ENCODE measurements at places on chromosomes 6 and 20. TPM values are rescaled to one million over a fixed set of nuclear protein-coding genes. Genes with fewer than 3 reads are reported as not detected.
A peak's percentile ranks its signal among the peaks of the same experiment; 100 is the strongest.

GRCh38 chr20:13546497-13547131 lies 92.1 kb downstream of the TASP1 start:
- DNase-seq: peak; percentile 85

DNA sequence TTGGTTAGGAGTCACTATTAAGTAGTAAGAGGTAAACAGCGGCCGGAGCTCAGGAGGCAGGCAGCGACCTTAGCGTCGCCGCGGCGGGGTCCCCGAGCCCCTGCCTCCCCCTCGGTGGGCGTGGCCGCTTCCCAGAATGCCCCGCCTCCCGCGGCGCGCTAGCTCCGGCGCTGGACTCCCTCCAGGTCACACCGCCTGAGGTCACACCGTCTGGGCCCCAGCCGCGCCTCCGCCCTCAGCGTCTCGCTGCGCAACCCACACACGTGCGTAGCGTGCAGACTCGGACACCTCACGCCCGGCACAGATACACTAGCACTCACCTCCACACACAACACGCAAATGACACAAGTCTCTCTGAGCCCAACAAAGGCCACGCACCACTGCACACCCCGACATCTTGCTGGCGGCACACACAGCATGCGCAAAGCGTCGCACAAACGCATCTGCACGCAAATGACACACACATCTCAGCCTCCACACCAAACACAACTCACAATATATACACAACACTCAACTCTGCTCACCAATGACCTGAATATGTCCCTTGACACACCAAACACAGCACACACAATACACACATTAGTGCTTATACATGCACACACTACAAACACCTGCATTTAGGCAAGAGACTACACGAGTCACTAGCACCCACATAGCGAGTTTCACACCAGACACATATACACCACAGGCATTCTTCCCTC lies 17.6 kb upstream of the CDKN1A start:
- no peak for DNase-seq

- DNase-seq: no peak
Measured at GRCh38 chr6:166104107-166104506, 63.5 kb downstream of the TBXT start.

DNA sequence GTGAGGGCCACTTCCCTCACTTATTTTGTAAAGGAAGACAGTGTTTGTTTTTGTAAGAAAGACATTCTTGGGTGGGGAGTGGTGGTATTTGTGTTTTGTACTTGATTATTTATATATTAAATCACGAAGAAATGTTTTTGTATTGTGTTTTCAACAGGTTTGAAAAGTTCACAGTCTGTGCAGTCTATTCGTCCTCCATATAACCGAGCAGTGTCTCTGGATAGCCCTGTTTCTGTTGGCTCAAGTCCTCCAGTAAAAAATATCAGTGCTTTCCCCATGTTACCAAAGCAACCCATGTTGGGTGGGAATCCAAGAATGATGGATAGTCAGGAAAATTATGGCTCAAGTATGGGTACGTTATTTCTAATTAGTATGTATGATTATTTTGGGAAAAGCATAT lies 137.2 kb downstream of the NCOA3 start:
- DNase-seq: no peak

GRCh38 chr6:2783188-2783963 lies 18.2 kb downstream of the WRNIP1 start:
- no peak for DNase-seq

- no peak for DNase-seq
Measured at GRCh38 chr6:113763311-113763766, 93.8 kb upstream of the MARCKS start.

- no peak for DNase-seq
Measured at GRCh38 chr6:158332237-158332636, 20.0 kb downstream of the TULP4 start.

- DNase-seq: no peak
Measured at GRCh38 chr20:18310051-18310450, 21.7 kb downstream of the ZNF133 start.

- DNase-seq: no peak
Measured at GRCh38 chr6:85764844-85765243, 122.2 kb upstream of the SYNCRIP start.

DNA sequence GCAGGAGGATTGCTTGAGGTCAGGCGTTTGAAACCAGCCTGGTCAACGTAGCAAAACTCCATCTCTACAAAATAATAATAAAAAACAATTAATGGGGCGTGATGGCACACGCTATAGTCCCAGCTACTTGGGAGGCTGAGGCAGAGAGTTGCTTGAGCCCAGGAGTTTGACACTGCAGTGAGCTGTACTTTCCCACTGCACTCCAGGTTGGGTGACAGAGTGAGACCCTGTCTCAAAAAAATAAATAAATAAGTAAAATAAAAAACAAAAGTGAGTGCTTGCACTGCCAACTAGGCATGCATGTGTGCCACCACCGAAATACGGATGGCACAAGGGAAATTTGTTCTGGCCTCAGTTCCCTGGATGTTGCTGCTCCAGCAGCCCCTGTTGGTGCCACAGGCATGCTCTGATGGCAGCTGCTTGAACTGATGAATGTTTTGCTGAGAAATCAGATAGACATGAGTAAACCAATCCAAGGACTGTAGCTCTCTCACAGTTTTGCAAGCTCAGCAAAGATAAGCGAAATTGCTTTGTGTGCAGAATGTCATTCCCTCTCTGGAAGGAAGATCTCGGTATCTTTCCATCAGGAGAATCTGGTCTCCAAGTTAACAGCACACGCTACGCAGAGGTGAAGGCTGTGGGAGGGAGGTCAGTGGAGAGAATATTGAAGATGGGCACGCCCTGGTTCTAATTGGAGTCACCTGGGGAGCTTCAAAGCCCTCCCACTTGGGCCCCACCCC lies 188.0 kb upstream of the SLC24A3 start:
- DNase-seq: no peak

- DNase-seq: no peak
Measured at GRCh38 chr6:37600312-37600916, 97.3 kb downstream of the MDGA1 start.

DNA sequence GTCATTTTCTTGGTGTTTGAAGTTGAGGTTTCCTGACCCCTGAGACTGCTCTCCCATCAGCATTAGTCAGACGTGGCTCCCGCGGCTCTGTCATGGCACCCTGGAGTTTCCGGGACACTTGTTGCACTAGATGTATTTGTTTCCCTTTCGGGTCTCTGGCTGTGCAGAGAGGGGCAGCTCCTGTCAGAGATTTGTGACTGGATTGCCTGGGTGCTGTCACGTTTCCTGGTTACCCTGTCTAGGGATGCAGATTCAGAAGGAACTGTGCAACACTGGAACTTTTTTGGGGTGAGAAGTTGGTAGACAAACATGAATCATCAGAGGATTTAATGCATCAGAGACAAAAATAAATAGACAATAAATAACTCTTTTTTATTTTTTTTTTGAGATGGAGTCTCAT lies 431.8 kb upstream of the MAN1A1 start:
- no peak for DNase-seq

- no peak for DNase-seq
Measured at GRCh38 chr6:25318589-25318988, 39.4 kb downstream of the CARMIL1 start.

- DNase-seq: no peak
Measured at GRCh38 chr6:158628542-158628941, 16.0 kb downstream of the DYNLT1 start.

DNA sequence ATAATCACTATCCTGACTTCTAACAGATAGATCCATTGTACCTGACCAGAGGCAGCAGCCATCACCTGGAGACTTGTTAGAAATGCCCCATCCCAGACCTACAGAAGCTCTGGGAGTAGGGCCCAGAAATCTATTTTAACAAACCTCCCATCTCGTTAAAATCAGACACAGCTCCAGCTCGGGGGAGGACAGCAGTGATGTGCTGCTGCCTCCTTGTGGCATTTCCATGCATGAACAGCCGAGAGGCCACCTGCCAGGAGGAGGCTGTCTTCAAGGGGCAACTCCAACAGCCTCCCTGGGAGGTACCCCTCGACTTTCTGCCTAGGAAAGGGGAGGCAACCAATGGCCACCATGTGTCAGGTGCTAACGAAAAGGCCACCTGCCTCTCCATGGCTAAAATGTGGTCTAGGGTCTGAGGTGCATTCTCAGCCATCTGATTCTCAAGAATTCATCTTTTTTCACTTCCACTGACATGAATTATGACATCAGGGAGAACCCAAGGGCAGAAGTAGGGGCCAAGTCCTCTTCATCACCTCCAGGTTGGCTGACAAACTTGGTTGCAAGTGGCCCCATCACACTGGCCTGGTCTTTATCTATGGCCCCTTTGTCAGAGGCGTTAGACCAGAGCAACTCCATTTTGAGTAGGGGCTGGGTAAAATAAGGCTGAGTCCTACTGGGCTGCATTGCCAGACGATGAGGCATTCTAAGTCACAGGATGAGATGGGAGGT lies 12.2 kb upstream of the KCNK15 start:
- peak; percentile 74 for DNase-seq

DNA sequence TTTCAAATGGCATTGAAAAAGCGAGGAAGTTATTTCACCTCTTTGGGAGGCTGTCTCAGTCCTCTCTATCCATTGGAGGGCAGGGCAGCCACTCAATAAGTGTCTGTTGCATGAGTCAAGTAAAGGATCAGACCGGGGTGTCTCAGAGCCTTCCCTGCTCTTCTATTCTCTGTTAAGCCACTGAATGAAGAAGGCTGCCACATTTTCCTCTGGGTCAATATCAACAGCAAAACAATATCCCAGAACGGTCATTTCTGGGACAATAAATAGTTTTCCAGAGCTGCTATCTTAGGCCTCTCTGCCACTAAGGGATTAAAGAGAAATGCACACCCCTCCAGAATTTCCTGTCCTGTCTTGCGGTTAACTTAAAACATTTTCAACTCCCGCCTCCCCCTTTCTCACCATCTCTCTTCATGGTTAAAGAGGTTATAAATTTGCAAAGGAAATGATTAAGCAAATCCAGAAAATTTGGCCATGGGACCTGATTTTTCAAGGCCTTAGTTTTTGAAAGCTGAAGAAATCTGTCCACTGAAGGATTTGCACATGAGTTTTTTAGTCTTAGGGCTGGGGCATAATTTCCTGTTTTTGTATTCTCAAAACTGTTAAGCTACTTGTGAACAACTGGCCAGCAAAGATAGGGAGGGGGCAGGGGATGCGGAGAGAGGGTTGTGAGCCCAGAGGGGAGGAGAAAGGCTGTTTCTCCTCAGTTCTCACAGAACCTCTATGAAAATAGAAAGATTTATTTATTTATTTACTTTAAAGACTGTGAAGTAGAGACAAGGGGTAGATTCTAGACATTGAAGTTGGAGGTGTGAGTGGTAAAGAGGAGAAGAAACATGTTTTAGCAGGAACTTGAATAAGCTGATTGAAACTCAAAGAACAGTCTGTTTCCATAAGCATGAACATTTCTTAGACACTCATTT lies 135.7 kb downstream of the BCAS1 start:
- peak; percentile 44 for DNase-seq

GRCh38 chr6:48881551-48881950 lies 581.5 kb downstream of the MMUT start:
- no peak for DNase-seq

GRCh38 chr6:46808806-46809205 lies 15.6 kb downstream of the MEP1A start:
- DNase-seq: no peak

GRCh38 chr6:159606786-159607185 lies 86.3 kb downstream of the SOD2 start:
- no peak for DNase-seq

Gene PDE10A
- total RNA-seq: 11.5 TPM

Gene CAP2
- total RNA-seq: 4.4 TPM

Gene GDAP1L1
- 1.7 TPM for total RNA-seq

Gene KIAA0408
- 6.4 TPM for total RNA-seq

Gene RALY
- total RNA-seq: 168 TPM

Gene ZNF311
- total RNA-seq: 1.6 TPM

Gene NELFE
- total RNA-seq: 47.8 TPM

Gene PPIL1
- 33.4 TPM for total RNA-seq

Gene TXLNB
- 0.41 TPM for total RNA-seq

Measured in endothelial cell (in vitro differentiated cells).